CD4-positive, alpha-beta T cell treated with Interleukin-17A for 1 hour (primary cell): ENCODE measurements at places on chromosomes 16 and 17.

DNA sequence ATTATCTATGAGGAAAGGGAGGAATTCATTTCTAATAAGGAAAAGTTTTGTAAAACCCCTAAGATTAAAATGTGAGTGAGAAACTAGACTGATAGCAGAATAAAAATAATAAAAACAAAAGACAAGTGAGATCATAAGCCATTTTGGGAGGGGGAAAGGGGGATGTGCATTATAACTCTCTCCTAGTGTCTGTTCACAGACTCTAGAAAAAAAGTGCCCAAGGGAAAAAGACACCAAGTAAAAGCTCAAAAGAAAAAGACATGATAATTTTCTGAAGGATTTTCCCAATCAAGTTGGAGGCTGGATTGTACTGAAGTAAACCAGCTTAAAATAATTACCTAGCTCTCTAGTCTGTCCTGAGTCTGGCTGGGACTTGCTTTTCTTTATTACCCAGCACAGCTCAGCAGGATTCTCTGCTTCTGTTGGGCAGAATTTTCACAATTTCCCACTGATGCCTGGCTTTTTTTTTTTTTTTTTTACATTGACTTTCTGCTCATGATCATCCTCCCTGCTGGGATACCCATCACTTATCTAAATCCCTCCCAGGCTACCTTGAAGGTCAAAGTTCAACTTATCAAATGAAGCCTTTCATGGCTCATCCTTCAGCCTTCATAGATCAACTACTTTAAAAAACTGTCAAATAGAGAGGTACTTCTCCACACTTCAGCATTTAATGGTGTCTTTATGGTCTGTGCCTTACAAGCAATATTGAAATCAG, 124.2 kb upstream of the KCNJ16 start:
- no peak for DNase-seq

- no peak for DNase-seq
Measured at GRCh38 chr16:8819411-8820034, 21.9 kb downstream of the PMM2 start.

GRCh38 chr17:43411749-43412148, 13.0 kb downstream of the ARL4D start:
- DNase-seq, result no peak

DNA sequence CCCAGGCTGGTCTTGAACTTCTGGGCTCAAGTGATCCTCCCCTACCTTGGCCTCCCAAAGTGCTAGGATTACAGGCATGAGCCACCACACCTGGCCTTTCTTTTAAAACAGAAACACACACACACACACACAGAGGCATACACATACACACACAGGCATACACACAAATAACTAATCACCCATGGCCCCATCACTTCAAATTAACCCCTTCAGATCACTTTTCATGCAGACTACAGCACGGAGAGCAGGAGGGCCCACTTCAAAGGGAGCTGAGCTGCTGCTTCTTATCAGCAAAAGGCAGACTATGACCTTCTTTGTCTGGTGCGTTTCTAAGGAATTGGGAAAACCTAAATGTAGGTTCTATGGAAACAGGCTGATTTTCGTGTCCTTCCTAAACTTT, 1.9 kb downstream of the CLCN7 start:
- no peak for DNase-seq

GRCh38 chr17:75411328-75412067, 6.0 kb upstream of the GRB2 start:
- DNase-seq, result no peak

- DNase-seq, result peak; percentile 71
Measured at GRCh38 chr17:39096508-39097149, 54.8 kb downstream of the PLXDC1 start.

GRCh38 chr16:64417711-64418227, 704.1 kb downstream of the CDH11 start:
- no peak for DNase-seq

GRCh38 chr17:66468241-66469087, 166.1 kb downstream of the PRKCA start:
- peak; percentile 14 for DNase-seq

DNA sequence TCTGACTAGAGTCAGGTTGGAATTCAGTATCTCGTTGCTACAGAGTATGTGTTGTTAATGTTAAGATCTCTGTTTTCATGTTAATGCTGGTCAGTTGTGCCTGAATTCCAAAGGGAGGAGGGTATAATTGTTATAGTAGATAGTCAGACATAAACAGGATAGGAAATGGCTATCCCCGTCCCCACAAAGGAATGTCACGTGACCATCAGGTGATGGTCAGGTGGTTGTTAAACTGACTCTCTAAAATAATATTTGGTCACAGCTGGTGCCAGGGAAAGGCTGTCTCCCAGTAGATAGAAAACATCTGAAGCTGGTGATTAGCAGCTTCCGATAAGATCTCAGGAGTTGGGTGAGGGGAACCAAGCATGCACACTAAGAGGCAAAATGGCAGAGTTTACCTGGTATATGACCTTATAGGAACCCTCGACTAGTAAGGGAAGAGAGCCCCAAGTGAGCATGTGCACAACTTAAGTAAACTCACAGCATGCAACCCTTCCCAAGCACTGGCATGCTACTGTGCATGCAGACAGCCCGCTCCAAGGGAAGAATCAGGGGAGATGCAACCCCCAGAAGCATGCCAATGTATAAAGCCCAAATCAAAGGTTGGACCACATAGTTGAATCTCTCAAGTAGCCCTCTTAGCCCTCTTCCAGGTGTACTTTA, 27.4 kb upstream of the SLC6A2 start:
- no peak for DNase-seq

- no peak for DNase-seq
Measured at GRCh38 chr16:85418978-85419491, 194.1 kb upstream of the GSE1 start.

DNA sequence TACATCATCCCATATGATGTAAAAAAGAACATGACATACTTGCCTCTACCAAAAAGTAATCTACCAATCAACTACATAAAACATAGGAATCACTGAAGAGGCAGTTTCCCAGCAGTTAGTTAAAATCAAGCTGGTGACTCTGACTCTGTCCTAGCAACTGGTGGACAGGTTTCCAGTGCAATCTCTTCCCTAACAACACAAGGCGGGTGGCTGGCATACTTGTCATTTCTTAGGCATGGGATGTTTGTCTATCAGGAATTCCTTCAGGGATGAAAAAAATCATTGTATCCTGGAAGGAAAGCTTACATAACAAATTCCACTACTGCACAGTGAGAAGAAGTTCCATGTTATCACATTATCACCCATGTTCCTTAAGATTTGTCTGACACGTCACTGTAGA, 50.9 kb downstream of the HELZ start:
- DNase-seq, result no peak

GRCh38 chr16:57146735-57147134, 39.1 kb downstream of the PSME3IP1 start:
- DNase-seq, result no peak

GRCh38 chr17:2723997-2724783, 12.6 kb upstream of the CLUH start:
- DNase-seq, result no peak

GRCh38 chr17:63696381-63696961, 3.5 kb downstream of the LIMD2 start:
- peak; percentile 68 for DNase-seq

DNA sequence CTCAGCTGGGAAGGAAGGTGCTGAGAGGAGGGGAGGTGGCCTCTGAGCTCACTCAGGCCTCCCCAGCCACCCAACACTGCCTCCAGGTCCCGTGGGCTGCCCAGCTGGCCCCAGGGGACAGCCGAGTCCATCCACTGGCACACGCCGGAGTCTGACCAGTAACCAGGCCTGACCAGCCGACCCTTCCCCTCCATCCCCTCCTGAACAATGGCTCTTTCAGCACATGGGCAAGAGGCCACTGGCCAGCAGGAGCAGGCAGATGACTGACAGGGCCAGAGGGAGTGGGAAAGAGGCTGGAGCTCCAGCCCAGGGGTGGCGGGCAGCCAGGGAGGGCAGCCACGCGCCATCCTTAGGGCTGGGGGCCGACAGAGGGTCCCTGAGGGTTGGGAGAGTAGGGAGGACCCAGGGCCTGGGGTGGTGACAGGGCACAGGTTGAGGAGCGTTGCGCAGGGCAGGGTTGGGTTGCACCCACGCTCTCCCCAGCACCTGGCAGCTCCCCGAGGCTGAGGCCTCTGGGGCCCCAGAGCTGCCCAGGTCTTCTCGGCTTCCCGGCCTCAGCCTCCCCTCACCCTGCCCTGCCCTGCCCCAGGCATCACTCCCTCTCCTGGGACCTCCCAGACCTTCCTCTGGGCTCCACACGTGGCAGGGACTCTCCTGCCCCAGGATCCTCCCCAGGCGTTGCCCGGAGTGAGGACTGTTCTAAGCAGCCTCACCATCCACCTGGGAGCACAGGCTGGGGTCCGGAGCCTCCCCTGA, 20.2 kb upstream of the SLC38A10 start:
- no peak for DNase-seq
